ENCODE measurements at places on chromosomes 3 and 15.

GRCh38 chr15:25416693-25417092 is 22.1 kb downstream of the UBE3A start:
- no peak for DNase-seq

- DNase-seq, result no peak
Measured at GRCh38 chr15:33132722-33133345, 61.7 kb downstream of the FMN1 start.

GRCh38 chr3:24088782-24089181 is 143.7 kb downstream of the NR1D2 start:
- no peak for DNase-seq

DNA sequence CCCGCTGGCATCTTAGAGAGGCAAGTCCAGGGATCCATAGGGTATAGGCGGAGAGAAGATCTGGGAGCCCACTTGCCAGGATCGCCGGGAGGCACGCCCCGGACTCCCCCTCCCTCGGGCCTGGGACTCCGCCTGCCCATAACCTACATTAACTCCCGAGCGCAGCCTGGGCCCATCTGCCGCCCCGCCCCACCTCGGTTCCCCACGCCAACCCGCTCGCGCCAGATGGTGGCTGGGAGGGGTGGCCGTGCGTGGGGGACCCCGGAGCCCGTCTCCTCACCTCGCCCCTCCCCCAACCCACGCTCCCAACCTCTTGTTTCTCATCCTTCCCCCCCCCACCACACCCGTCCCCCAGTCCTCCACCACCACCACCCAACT is 1.7 kb upstream of the DLL4 start:
- no peak for DNase-seq

DNA sequence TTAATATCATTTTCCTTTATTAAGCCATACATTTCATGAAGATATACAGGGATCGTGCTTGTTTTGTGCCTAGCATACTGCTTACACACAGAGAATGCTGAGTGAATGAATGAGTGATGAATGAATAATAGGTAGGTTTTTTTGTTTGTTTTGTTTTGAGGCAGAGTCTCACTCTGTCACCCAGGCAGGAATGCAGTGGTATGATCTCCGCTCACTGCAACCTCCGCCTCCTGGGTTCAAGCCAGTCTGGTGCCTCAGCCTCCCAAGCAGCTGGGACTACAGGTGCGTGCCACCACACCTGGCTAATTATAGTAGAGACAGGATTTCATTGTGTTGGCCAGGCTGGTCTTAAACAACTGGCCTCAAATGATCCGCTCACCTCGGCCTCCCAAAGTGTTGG is 400.0 kb downstream of the ROBO1 start:
- DNase-seq, result no peak

DNA sequence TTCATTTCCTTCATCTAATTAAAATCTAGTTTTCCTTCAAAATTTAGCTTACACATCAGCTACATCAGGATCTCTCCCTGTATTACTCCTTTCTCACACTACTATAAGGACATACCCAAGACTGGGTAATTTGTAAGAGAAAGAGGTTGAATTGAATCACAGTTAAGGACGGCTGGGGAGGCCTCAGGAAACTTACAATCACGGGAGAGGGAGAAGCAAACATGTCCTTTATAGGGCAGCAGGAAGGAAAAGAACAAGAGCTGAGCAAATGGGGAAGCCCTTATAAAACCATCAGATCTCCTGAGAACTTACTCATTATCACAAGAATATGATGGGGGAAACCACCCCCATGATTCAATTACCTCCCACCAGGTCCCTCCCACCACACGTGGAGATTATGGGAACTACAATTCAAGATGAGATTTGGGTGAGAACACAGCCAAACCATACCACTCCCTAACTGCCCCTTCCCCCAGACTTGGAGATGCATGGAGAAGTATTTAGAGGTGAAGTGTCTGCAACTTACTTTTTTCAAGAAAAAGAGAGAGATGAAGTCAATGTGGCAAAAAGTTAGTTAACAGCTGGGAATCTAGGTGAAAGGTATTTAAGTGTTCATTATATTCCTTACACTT is 21.3 kb downstream of the PRTG start:
- DNase-seq, result no peak

GRCh38 chr15:52673312-52673711 is 5.9 kb downstream of the ATOSA start:
- no peak for DNase-seq

DNA sequence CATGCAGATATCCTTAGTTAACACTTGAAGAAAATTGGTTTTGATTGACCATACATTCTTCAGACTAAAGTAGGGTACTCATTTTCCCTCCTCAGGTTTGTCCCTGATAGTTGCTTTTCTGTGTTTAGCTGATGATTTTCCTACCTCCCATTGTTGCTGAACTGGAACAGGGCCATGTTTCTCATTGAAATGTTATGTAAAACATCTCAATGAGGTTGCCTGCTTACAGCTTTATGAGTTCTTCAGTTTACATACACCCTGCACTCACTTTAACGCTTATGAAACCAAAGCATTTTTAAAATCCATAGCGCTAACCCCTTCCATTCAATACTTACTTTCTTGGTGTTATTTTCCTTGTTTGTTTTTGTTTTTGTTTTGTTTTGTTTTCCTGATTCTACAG is 61.9 kb downstream of the HMG20A start:
- no peak for DNase-seq

GRCh38 chr15:78402061-78402610 is 35.9 kb upstream of the IREB2 start:
- no peak for DNase-seq

DNA sequence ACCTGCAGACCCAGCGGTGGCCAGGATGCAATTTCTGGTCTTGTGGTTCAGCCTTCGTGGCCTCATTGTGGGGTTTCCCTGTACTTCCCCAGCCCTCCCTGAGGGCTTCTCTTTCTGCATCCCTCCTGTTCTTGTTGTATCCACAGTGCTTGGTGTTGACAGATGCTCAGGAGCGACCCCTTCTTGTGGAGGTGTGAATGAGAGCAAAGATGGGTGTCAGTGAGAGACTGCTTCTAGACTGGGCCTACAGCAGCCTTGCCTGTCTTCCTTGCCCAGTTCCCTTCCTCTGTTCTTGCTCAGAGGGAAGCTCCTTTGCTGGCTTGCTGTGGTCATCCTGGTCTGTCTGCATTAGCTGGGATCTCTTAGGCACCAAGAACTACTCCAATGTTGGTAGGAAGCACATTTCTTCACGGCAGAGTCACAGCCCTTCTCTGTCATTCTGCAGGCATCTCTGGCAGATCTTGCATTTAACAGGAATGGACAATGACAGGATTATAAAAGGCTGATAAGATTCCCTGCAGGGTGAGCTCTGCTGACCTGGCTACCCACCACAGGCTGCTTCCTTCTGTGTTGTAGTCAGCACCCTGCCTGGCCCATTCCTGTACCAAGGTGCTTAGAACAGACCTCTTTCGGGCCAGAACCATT is 317.8 kb upstream of the C2CD4B start:
- no peak for DNase-seq

GRCh38 chr3:173663696-173664111 is 266.2 kb downstream of the NLGN1 start:
- DNase-seq, result no peak

DNA sequence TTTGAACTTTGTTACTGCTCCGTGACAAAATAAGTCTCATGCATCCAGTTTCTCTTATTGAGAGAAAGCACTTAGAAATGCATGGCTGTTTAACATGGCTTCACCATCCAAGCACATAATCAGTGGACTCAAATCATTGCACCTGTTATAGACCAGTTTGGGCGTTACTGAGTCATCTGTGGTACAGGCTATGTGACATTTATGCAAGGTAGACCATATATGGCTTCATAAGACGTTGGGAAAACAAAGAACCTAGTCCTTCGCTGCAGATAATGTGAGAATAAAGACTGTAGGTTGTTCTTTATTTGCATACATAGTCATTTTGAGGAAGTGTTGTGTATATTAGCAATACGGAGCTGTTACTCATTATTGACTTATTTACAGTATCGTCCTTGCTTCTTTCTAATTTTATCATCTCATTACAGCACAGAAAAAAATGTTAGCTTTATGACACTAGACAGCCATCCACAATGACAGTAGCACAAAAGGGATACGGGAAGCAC is 374.7 kb downstream of the IL5RA start:
- no peak for DNase-seq

GRCh38 chr3:47411696-47412452 is 31.1 kb downstream of the PTPN23 start:
- no peak for DNase-seq

GRCh38 chr15:32982001-32982400 is 212.5 kb downstream of the FMN1 start:
- no peak for DNase-seq

DNA sequence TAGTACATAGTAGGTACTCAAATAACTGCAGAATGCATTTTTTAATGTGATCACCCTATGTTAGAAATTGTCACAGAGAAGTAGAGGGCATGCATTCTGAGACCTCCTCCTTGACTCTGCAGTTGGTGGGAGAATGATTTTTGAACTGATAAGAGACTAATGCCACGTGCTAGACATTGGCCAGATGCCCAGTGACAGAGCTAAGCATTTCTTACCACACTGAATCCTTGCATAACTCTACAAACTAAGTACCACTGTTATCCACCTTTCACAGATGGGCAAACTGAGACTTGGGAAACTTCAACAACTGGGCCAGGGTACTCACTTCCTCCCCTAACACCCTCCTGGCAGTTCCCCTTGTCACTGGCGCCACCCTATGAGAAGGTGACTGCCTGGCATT is 33.5 kb upstream of the SPATA12 start:
- no peak for DNase-seq

- no peak for DNase-seq
Measured at GRCh38 chr3:188102861-188103547, 51.0 kb upstream of the LPP start.

DNA sequence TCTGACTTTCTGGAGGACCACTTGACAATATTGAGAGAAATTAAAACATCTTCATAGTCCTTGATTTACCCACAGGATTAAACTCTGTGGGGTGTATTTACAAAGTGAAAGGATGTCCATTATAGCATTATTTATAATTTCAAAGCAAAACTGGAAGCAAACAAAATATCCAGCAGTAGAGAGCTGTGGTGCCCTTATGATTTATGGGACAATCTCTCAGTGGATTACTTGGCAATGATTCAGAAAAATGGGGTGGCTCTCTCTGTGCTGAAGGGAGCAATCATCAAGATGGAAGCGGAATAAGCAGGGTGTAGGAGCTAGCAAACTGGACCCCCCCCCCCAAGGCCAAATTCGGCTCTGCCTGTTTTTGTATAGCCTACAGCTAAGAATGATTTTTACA is 9.0 kb downstream of the PPCDC start:
- no peak for DNase-seq

GRCh38 chr15:92429378-92430068 is 35.8 kb downstream of the ST8SIA2 start:
- no peak for DNase-seq

DNA sequence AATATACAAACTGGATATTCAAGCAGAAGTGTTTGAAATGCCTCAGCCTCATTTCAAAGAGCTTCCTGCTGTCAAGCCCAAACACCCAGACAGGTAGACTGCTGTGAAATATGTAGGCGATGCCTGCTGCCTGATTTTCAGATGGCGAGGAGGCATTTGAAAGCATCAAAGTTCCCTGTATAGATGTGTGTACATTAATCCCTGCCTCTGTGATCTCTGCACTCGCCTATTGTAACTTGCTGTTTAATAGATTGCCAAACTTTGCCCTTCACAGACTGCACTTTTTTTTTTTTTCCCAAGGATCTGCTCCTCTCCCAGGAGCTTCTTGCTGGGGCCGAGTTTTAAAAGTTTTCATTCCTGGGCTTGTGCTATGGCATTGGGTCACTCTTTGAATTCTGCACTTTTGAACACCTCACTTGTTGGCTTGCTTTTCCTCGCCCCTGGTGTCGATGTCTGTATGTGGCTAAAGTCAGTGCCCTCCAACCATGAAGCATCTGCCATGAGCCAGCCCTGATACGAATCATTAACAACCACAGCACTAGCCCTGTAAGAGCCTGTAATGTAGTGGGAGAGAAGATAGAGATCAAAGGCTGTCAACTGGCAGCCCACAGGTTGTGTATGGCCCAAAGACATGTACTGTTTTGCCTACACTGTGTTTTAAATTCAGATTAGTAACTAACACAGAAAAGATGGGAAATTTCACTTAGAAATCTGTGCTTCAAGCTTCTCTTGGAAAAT is 287.6 kb upstream of the ICE2 start:
- DNase-seq, result no peak

DNA sequence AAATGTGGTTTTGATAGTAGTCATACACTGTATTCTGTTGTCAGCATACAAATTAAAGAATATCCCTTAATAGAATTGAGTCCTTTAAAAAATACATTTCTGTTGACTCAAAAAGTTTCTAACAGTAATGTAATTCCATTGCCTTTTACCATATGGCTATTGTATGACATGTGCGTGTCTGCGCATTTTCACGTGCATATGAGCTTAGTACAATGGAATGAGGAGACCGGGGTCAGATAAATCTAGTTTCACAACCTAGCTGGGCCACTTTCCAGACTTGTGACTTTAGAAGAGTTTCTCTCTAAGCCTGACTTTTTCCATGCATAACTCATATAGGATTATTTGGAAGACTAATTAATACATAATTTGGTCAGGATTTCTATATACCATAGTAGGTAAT is 38.7 kb downstream of the ZBTB38 start:
- DNase-seq, result no peak

GRCh38 chr15:74867466-74868038 is 5.6 kb downstream of the SCAMP2 start:
- no peak for DNase-seq

GRCh38 chr3:139718415-139718814 is 40.6 kb upstream of the NMNAT3 start:
- DNase-seq, result no peak

GRCh38 chr3:170644711-170645110 is 58.8 kb upstream of the SLC7A14 start:
- no peak for DNase-seq

DNA sequence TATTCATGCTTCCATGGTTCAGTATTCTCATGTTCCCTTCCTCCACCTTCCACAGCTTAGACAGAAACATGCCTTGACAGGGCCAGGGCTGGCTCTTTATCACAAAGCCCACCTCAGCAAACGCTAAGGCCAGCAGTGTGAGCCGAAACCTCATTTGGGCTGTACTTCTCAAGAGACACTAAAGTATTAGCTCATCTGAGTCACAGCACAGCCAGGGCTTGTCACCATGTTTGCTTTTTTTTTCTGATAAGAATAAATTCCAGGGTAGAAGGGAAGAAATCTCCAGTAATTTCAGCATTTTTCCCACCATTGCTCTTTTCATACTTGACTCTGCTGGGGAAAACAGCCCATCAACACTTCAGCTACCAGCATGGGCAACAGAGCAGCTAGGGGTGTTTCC is 95.4 kb downstream of the MYLK start:
- DNase-seq, result no peak

DNA sequence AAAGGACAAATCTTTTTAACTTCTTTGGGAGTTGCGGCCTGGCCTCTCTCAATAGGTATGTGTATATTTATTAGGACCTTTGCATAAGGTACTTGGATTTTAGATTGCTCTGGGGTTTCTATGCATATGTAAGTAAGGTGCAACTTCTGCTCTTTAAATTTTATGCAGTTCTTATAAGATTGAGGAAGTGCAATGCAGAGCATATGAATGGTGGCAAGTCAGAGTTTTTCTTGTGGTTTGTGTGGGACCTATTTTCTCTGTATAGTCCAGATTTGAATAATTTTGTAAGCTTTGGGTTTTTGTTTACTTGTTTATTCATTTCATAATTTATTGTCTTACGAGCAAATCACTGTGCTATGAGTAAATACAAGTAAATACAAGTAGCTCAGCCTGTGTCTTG is 101.5 kb downstream of the ATG7 start:
- no peak for DNase-seq

GRCh38 chr15:65285291-65286068 is 1.2 kb downstream of the PARP16 start:
- DNase-seq, result no peak
